Vagina (tissue), 2 donors: ENCODE measurements at places on chromosomes 12 and 14. TPM values are rescaled to one million over a fixed set of nuclear protein-coding genes. Genes with fewer than 3 reads are reported as not detected.

GRCh38 chr14:102377696-102378095 lies 15.0 kb downstream of the TECPR2 start:
- no peak for DNase-seq

GRCh38 chr12:104673696-104674482 lies 217.1 kb downstream of the CHST11 start:
- no peak for DNase-seq

DNA sequence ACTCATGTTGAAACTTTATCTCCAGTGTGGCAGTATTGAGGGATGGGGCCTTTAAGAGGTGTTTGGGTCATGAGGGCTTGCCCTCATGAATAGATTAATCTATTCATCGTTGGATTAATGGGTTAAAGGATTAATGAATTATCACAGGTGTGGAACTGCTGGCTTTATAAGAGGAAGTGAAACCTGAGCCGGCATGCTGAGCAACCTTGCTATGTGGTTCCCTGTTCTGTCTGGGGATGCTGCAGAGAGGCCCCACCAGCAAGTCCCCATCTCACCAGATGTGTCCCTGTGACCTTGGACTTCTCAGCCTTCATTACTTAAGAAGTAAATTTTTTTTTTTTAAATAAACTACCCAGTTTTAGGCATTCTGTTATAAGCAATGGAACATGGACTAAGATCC lies 109.6 kb downstream of the DYRK2 start:
- DNase-seq: no peak

DNA sequence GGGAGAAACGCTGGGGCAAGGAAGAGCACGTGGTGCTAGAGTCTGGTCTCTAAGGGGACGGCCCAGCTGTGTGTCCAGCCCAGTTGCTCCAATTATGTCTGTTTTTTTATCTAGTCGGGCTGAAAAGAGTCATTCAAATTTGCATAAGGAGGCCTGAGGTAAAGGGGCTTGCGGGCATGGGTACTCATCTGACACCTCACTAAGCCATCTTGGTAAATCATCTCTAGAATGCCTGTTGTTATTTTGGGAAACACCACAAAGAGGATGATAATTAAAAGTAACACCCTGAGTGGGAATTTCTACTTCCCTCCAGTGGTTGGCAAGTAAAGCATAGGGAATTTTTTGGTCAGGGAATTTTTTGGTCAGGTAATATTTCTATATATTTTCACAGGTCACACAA lies 196.1 kb upstream of the ALG10B start:
- DNase-seq: no peak

GRCh38 chr12:4112734-4113325 lies 160.7 kb upstream of the CCND2 start:
- DNase-seq: no peak

DNA sequence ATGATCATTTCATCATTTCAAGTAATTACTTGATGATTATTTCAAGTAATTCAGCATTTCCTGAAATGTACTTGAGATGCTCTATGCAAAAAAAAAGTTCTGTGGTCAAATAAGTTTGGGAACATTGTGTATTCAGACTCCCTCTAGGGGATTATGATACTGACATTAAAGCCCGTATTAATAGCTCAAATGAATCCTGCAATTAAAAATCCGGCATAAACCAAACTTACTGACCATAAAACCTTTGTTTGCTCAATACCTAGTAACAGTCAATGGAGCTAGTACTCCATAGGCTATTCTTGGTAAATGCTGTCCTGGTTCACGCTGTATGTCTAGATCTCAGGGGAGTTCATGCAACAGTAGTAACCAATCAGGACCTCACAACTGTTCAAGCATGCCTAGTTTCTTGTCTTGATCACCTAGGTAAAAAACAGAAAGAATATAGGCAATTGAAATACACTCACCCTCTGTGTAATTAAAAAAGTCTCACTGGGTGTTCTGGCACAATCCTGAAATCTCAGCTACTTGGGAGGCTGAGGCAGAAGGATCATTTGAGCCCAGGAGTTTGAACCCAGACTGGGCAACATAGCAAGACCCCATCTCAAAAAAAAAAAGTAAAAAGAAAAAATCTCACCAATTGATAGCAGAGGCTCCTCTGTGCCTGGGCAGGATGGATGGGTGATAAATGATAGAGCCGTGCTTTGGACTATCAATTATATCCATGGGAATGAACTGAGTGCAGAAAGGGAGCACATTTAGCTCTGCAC lies 14.1 kb downstream of the ALDH1L2 start:
- DNase-seq: no peak

DNA sequence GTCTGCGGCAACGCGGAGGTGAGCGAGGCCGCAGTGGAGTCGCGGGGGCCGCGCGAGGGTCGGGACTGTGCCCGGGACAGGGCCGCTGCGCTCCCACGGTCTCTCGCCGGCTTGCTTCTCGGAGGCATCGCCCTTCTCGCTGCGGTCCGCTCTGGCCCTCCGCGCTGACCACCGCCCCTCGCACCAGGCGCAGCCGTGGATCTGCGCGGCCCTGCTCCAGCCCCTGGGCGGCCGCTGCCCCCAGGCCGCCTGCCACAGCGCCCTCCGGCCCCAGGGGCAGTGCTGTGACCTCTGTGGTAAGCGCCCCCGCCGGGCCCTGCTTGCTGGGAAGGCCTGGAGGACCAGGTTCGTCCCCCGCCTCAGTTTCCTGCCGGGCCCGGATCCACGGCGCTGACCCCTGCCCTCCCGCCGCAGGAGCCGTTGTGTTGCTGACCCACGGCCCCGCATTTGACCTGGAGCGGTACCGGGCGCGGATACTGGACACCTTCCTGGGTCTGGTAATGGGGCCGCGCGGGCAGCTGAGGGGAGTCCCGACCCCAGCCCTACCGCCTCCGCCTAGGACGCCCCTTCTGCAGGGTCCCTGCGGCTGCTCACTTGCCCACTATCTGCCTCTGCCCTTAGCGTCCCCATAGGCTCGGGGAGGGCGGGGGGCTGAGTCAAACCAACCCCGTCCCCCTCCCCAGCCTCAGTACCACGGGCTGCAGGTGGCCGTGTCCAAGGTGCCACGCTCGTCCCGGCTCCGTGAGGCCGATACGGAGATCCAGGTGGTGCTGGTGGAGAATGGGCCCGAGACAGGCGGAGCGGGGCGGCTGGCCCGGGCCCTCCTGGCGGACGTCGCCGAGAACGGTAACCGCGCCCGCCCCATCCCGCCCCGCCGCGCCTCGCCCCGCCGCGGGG lies 7.0 kb downstream of the AMN start:
- no peak for DNase-seq

DNA sequence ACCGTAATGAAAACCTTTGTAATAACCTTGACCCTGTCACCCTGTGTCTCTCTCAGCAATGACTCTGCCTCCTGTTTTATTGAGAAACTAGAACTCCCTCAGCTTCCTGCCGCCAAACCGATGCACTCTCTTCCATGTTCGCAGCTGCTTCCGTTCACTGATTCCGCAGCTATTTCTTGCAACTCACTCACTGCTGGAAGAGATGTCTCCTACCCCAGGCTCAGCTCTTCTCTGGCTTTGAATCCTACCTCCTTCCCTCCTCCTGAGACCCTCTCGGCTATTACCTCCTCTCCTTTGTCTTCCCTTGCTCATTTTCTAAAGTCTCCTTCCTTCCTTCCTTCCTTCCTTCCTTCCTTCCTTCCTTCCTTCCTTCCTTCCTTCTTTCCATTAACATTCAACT lies 71.0 kb downstream of the ESRRB start:
- no peak for DNase-seq

DNA sequence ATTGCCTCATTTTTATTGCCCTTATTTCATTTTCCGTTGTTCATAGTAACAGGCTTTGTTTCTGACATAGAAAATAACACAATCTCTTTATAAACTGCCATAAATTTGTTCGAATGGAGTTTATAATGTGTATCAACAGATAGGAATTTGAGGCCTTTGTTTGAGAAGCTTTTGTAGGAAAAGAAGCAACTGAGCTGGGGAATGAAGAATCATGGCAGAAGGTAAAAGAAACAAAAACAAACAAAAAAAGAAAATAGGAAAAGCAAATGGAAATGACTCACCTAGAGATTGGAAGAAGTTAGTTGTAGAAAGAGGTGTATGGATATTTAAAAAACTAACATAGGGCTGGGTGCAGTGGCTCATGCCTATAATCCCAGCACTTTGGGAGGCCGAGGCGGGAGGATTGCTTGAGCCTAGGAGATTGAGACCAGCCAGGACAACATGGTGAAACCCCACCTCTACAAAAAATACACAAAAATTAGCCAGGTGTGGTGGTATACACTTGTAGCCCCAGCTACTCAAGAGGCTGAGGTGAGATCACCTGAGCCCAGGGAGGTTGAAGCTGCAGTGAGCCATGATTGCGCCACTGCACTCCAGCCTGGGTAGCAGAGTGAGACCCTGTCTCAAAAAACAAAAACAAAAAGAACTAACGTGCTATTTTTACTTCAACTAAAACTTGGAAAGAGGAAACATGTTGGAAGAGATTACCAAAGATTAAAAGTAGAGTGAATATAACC lies 523 bp upstream of the REP15 start:
- no peak for DNase-seq

DNA sequence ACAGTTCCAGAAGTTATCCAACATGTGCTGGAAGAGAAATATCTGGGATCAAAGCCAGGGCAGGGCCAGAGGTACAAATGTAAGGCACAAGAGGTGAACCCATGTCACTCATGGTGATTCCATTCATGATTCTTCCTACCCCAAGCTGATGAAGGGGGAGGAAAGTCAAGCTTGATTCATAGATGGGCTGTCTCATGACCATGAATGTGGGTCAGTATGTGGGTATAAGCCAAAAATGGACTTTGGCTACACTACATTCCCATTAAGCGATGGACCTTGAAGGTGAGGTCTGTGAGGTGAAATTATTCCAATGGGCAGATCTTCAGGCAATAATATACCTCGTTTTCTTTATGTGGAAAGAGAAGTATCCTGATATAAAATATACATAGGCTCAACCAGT lies 217.1 kb downstream of the BTG1 start:
- DNase-seq: no peak

DNA sequence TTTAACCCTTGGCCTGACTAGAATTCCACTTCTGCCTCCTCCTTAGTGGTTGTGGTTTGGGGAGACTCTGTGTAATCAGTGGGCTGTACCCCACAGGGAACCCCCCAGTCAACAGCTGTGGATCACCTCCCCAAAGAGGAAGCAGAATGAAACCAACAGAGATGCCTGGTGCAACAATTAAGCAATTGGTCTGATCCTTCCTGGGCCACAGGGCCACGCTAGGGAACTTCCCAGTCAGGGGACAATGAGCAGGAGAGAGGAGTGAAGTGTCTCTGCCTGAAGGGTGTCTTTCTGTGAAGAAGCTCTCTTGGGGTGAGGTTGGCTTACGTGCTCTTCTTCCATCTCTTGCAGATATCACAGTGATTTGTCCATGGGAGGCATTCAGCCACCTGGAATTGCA lies 8.2 kb downstream of the PDE6H start:
- DNase-seq: no peak

GRCh38 chr14:101197595-101198397 lies 294.3 kb upstream of the RTL1 start:
- peak; percentile 82 for DNase-seq

DNA sequence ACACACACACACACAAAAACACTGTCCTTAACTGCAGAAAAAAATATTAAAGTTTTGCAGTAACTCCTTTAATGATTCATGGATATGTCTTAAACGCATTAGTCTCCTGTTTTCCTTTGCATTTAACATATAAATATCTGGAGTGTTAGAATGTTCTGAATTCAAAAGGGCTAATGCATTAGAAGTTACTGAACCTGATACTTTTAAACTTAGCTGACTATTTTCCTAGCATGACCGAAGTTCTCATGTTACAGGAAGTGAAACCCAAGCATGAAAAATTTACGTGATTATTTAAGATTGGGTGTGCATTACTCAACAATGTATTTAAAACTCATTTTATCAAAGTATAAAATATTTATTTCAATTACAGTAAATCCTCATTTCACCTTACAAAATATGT lies 791.2 kb downstream of the FLRT2 start:
- DNase-seq: no peak

- DNase-seq: no peak
Observed at GRCh38 chr12:88207921-88208620, 66.0 kb downstream of the TMTC3 start.

DNA sequence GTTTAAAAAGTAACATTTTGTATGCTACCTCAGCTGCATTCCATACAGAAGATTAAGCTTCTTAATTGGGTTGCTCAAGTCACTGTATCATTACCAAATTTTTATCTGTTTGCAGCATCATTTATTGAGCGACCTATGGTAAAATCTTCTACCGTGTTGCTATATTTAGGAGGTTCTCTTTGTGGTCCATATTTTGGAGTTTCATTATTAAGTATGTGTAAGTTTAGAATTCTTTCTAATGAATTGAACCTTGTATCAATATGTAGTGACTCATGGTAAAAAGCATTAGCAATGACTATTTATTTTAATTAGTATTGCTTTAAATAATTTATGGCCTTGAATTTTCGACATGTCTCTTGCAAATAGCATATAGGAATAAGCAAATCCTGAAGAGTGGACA lies 42.2 kb downstream of the CSRP2 start:
- no peak for DNase-seq

DNA sequence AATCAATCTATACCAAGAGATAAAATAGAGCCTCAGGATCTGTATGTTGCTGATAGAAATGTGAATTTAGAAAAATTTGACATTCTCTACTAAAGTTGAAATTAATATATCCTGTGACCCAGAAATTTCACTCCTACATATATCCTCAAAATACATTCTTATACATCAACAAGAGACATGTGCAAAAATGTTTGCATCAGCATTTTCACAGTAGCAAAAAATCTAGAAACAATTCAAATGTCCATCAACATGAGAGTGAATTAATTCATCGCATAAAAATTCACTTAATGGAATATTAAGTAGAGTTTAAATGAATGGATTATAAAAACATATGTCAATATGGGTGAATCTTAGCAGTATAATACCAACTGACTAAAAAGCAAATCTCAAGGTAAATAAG lies 80.8 kb downstream of the GPR65 start:
- DNase-seq: no peak

DNA sequence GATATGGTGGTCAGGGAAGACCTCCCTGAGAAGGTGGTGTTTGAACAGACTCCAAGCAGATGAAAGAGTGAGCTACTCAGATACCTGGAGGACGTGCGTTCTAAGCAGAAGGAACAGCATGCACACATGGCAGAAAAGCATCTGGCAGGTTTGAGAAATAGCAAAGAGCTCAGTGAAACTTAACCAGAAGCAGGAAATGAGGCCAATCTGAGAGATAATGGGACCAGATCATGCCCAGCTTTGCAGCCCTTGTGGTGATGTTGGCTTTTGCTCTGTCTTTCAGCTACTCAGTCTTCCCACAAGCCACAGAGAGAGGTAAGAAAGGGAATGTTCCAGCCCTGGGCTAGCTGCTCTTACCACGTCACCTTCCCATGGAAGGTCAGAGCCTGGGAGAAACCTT lies 176.3 kb upstream of the GSC start:
- no peak for DNase-seq

GRCh38 chr14:101495827-101496775 lies 65.2 kb upstream of the DIO3 start:
- no peak for DNase-seq

- DNase-seq: no peak
Observed at GRCh38 chr14:97180304-97181200, 383.4 kb downstream of the VRK1 start.

Gene MGP
- total RNA-seq: 1,065 TPM

Gene KRT72
- total RNA-seq: not detected

Gene DCAF11
- total RNA-seq: 75.6 TPM

Gene NAV3
- total RNA-seq: 16.2 TPM
